ENCODE measurements at places on chromosomes 7 and 10.
A peak's percentile ranks its signal among the peaks of the same experiment; 100 is the strongest.

DNA sequence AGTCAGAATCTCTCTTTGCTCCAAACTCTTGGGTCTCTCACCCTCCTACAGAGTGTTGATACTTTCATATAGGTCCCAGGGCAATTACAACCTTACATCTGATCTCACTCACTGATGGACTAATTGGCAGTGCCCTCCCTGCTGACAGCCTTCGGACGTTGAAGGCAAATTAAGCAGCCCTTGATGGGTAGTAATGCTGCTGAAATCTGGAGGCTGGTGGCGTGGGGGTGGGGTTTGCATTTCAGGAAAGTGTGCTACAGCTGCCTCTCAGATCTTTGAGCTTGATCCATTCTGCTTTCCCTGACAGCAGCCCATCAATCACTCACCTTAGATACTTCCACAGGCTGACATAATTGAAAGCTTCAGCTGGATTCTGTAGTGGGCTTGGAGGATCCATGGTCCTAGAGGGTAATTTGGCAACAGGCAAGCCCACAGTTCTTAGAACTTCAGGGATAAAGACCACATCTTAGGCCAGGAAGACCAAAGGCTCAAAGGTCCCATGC lies 349.1 kb upstream of the PODXL start:
- no peak for DNase-seq

DNA sequence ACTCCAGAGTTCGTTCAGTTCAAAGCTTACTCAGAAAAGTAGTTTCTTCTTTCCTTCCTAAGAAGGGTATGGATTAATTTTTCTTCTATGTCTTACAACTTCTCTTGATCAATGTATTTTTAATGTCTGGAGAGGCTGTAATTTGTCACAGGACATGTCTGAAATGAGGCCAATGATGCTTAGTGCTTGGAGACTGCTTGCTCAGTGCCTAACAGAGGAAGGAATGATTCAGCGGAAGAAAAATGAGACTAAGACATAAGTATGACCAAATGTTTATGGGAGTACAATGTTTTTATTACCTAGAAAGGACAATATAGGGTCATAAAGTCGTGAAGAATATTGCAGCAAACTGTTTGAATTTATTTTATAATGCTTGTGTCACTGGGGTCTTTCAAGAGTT lies 43.3 kb downstream of the GPR37 start:
- DNase-seq: no peak

- DNase-seq: no peak
Observed at GRCh38 chr7:44212581-44213184, 11.9 kb downstream of the YKT6 start.

- DNase-seq: peak; percentile 68
Observed at GRCh38 chr7:39353615-39354376, 212.4 kb upstream of the YAE1 start.

GRCh38 chr7:116647861-116648260 lies 24.1 kb upstream of the MET start:
- DNase-seq: no peak

GRCh38 chr7:40095230-40095629 lies 39.2 kb downstream of the MPLKIP start:
- no peak for DNase-seq

DNA sequence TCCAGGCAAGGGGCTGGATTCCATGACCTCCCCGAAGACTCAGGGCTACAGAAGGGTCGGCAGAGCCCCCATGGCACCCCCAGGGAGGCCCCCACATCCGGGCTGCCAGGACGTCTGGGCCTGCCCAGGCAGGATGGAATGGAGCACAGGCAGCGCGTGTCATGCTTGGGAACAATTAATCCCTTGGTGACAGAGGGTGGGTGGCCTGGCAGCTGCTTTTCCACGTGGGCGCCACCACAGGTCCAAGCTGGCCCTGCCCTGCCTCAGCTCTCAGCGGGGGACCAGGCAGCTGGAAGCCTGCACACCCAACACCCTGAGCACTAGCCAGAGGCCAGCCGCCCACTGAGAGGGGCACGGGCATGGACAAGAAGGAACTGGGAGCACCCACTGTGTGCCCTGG lies 11.4 kb downstream of the ELN start:
- no peak for DNase-seq

DNA sequence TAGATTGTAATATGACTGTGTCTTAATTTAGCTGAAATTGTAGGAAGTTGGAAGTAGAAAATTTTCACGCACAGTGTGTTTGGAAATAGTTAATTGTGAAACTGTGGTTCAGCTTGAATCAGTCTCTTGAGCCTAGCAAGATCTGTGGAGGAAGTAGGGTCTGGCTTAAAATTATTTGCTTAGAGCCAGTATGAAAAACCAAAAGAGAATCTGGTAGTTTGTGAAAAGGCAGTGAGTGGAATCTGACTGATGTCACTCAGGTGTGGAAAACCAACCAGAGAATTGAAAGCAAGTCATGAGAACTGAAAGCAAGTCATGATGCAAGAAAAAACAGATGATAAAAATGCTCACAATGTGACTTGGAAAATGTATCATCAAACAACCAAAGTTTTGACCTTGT lies 11.5 kb downstream of the LIPJ start:
- no peak for DNase-seq

DNA sequence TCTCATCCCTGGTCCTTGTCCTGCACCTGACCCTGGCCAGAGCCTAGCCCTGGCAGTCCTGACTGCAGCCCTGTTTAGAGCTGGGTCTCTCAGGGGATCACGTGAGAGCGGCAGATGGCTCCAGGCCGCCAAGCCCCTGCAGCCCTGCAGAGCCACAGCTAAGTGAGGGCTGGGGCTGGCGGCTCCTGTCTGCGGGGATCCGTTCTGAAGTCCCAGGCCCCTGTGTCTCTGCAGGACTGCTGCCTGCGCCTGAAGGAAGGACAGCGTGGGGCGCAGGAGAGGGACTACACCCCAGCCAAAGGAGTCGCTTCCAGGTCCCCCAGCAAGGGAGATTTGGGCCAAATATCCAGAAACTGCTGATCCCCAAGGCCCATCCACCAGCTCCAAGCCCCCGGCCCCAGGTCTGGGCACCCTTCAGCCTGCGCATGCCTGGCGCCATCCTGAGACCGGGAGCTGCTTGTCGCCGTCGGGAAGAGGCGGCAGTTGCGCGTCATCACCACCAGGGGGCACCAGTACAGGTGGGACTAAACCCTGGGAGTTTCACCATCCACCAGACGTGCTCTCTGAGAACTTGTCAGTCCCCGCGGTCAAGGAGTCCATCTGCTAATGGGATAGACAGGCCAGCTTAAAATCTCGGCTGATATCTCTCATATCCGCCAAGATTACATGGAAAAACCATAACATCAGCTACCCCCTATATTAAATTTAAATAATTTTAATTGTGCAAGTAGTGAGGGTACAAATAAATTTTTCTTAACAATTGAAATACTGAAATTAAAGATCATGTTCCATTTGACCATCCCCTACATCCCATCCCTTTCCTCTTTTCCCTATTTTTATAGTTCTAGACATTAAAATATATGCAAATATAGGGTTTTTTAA lies 25.1 kb upstream of the GHRHR start:
- peak; percentile 90 for DNase-seq

GRCh38 chr10:74307061-74307651 lies 156.1 kb downstream of the ADK start:
- no peak for DNase-seq

- no peak for DNase-seq
Observed at GRCh38 chr7:142334236-142334635, 76.4 kb upstream of the PRSS58 start.

DNA sequence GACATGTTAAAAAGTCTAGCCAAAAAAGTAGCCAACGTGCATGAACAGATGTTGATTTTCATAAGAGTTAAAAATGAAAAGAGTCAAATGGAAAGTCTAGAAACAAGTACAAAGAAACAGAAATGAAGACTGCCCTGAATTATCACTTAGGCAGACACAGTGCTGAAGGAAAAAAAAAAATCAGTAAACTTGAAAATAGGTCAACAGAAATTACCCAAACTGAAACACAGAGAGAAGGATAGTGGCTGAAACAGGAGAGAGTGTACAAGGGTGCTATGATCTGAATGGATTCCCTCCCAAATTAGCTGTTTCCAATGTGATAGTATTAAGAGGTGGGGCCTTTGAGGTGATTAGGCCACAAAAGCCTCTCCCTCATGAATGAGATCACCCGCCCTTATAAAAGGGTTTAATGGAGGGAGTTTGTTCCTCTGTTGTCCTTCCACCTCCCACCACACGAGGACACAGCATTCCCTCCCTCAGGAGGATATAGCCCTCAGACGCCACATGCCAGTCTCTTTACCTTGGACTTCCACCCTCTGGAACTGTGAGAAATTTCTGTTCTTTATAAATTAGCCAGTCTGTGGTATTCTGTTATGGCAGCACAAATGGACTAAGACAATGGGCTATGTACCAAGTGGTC lies 249.7 kb downstream of the AHR start:
- DNase-seq: peak; percentile 45

GRCh38 chr10:100705139-100705538 lies 40.2 kb upstream of the PAX2 start:
- no peak for DNase-seq

- DNase-seq: no peak
Observed at GRCh38 chr7:4782333-4783291, 7.2 kb downstream of the AP5Z1 start.

DNA sequence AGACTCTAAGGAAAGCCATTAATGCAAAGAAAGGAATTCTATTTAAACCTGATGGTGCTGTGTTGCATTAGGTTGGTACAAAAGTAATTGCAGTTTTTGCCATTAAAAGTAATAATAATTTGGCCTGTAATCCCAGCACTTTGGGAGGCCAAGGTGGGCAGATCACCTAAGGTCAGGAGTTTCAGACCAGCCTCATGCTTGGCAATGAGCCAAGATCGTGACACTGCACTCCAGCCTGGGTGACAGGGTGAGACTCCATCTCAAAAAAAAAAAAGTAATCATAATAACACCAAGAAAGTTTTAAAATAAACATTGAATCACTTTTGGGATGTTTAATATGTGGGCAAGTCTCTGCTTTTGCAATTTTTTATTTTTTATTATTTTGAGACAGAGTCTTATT lies 107.3 kb upstream of the FRMD4A start:
- no peak for DNase-seq

DNA sequence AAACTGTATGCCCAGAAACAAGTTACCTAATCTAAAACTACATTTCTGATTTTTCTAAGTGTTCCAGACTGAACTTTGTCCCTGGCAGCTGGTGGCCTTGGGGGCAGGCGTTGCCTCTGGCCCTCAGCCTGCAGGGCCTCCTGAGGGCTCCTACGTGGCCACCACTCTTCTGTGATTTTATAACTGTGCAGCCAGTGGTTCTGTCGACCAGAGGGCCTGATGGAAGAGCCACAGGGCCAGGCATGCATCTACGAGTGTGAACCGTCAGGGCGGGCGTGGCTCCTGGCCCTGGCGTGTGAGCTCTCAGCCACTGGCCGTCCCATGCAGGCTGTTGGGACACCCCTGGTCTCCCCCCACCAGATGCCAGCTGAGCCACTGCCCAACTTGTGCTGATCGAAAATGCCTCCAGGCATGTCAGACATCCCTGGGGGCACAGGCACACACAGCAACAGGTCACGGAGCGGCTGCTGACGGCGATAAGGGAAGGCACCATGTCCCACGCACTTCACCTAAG lies 173.4 kb downstream of the ZMYND11 start:
- no peak for DNase-seq

GRCh38 chr7:46859963-46860475 lies 721.9 kb downstream of the TNS3 start:
- DNase-seq: no peak

DNA sequence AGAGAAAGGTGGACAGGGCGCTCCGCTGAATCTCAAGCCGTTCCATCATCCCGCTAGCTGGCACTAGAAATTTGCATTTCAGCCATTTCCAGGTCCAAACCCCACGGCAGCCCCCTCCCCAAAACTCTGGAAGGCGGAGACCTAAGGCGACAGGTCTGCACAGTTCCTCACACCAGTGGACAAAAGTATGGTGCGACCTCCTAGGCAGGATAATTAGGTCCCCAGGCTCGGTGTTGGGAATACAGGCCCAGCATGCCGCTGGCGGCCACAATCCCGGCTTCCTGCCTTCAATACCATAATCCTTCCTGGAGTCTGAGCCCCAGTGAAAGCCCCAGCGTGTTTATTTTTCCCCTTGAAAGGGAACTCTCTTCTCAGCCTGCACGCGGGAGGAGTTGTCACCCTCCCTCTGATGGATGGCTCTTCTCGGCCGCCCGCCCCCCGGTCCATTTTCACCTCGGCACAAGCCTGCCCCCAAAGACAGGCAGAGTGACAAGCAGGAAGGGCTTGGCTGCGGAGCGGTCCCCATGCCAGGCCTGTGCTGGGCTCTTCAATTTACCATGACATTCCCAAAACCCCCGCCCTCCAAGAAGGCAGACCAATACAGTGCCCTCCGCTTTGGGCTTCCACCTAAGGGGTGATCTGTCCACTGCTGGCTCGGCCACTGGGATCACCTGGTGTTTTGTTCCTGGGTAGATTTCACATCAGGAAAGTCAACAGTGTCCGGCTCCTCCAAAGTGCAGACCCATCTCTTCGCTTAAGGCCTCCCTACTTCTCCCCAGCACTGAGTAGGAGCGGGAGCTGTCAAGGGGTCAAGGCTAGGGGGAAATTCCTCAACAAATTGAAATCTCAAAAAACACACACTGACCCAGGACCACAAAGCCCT lies 2.2 kb downstream of the FGFR2 start:
- DNase-seq: peak; percentile 44

DNA sequence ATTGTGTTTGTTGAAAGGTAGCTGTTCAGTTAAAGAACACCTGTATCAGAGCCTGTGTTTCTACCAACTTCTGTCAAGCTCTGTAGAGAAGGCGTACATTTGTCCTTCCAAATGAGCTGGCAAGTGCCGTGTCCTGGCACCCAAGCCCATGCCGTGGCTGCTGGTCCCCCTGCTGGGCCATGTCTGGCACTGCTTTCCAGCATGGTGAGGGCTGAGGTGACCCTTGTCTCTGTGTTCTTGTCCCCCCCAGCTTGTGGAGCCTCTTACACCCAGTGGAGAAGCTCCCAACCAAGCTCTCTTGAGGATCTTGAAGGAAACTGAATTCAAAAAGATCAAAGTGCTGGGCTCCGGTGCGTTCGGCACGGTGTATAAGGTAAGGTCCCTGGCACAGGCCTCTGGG lies 154.9 kb downstream of the EGFR start:
- DNase-seq: no peak

- no peak for DNase-seq
Observed at GRCh38 chr7:77428777-77429231, 12.7 kb upstream of the GSAP start.

DNA sequence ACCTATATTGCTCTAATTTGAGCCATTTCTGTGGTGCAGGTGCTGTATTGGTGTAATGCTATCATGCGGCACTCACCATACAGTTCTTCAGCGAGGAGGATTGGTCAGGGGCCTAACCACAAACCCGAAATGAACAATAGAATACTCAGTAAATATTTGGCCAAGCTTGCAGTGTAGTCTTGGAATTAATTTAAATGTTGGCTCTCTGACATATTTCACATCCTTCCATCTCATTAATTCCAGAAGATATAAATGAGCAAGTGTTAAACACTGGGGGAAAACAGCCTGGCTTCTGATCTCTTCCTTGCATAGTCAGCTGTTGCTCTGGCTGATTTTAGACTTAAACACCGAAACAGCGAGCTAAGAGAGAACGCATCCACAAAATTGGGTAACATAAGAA lies 663.1 kb upstream of the GHITM start:
- DNase-seq: no peak

- no peak for DNase-seq
Observed at GRCh38 chr7:19560111-19560883, 148.5 kb downstream of the POLR1F start.

- peak; percentile 27 for DNase-seq
Observed at GRCh38 chr7:105748701-105749100, 127.7 kb downstream of the ATXN7L1 start.

All from iPS-NIHi11 (cell line).